Stimulated activated CD8-positive, alpha-beta memory T cell treated with anti-CD3 and anti-CD28 coated beads, Interleukin-15, amount 100 ng/mL, for 1 hour (primary cell): ENCODE measurements at places on chromosomes 1 and 21.

DNA sequence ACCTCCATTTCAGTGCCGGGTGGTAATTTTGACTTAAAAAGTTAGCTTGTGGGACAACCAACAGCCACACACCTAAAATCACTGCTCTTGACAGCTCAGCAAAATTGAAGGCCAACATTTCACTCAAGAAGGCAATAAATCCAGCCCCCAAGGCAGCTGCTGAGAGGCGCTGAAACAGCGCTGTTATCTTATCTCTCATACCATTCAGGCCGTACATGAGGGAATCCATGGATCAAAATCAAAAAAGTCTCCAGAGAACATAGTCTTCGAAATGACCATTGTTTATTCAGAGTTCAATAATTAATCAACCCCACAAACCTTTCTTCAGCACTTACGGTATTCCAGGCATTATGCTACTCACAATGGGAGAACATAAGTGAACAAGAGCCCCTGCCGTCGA lies 38.5 kb downstream of the ZBTB18 start:
- no peak for DNase-seq

GRCh38 chr1:204283711-204284651 lies 70.2 kb upstream of the GOLT1A start:
- DNase-seq: no peak

GRCh38 chr1:248751142-248751541 lies 4.4 kb downstream of the LYPD8 start:
- no peak for DNase-seq

GRCh38 chr1:11384170-11384554 lies 94.8 kb upstream of the DISP3 start:
- no peak for DNase-seq

DNA sequence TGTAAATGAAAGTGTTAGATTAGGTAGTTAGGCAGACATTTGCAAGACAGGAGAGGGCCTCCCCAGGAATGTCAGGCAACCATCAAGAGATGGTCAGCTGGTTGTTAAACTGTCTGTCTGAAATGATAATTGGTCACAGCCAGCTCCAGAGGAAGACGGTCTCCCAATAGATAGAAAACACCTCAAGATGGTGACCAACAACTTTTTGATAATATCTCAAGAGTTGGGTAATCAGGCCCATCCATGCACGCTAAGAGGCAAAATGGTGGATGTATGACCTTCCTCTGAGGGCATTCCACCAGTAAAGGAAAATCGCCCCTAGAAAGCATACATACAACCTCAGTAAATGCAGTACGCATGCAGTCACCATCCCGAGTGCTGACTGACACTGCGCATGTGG lies 118.2 kb downstream of the MAP3K21 start:
- no peak for DNase-seq

- DNase-seq: no peak
Observed at GRCh38 chr1:120954736-120955135, 65.2 kb downstream of the PPIAL4A start.

GRCh38 chr1:96234299-96234698 lies 487.3 kb upstream of the PTBP2 start:
- no peak for DNase-seq

GRCh38 chr1:160488347-160489058 lies 34.6 kb downstream of the SLAMF6 start:
- no peak for DNase-seq
